ENCODE measurements at places on chromosomes 6 and 20.

- DNase-seq = no peak
Observed at GRCh38 chr6:31655349-31656237, at the start of gene APOM. Gene APOM (plus strand): TSS chr6:31655894. CDS start chr6:31655967, 73 bp downstream.

DNA sequence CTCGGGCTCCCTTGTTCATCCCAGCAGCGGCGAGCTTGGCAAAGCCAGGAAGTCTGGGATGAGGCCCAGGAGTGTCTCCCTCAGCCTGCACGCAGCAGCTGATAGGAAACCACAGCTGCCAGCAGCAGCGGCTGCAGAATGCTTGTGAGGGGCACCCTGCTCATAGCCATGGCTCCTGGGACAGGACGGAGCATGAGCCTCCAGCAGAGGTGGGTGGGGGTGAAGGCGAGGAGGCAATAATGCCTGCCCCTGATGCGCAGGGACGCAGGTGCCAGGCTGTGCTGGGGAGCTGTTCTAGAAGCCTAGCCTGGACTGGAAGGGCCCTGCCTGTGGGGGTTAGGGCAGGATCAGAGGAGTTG lies 157.9 kb downstream of the CD83 start:
- DNase-seq = no peak

- no peak for DNase-seq
Observed at GRCh38 chr20:62233684-62234083, 4.6 kb upstream of the OSBPL2 start.

GRCh38 chr6:49551866-49552129 lies 1.3 kb downstream of the C6orf141 start:
- no peak for DNase-seq

- no peak for DNase-seq
Observed at GRCh38 chr6:43932259-43933147, 162.5 kb downstream of the VEGFA start.

GRCh38 chr6:32794510-32794909 lies 22.3 kb downstream of the HLA-DOB start:
- no peak for DNase-seq

GRCh38 chr6:81309811-81310210 lies 442.7 kb downstream of the TENT5A start:
- DNase-seq = no peak

DNA sequence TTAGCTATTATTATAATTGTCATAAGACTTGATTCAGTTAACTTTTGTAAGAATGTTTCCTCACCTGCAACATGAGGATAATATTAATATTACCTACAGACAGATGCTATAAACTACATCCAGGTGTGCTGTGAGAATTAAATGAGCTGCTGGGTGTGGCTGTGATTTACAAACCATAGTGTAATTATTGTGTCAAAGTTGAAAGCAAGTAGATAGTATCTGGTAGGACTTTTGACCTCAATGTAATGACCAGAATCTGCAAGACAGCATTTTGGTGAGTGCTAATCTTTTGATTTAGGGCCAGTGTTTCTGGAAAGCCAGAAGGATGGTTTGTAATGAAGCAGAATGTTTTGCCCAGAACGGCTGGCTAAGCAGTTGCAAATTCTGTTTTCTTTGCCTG lies 162.5 kb downstream of the TRMT11 start:
- no peak for DNase-seq

DNA sequence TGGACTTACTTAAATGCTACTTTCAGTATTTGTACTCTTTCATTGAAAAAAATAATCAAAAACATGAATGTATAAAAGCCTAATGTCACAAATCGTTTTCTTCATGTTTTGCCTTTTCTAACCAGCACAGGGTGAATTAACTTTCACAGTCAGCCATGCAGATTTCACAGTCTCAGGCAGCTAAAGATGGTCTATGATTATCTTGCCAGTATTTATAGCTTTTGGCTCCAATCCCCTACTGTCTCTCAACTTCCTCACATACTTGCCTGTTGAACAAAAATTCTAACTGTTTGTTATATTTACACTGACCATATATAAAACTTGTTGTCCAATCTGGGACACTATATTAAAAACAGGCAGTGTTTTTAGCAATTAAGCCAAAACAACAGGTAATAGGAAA lies 358.2 kb downstream of the ARHGAP18 start:
- no peak for DNase-seq

GRCh38 chr20:23528867-23529431 lies 38.0 kb downstream of the CST8 start:
- DNase-seq = no peak

DNA sequence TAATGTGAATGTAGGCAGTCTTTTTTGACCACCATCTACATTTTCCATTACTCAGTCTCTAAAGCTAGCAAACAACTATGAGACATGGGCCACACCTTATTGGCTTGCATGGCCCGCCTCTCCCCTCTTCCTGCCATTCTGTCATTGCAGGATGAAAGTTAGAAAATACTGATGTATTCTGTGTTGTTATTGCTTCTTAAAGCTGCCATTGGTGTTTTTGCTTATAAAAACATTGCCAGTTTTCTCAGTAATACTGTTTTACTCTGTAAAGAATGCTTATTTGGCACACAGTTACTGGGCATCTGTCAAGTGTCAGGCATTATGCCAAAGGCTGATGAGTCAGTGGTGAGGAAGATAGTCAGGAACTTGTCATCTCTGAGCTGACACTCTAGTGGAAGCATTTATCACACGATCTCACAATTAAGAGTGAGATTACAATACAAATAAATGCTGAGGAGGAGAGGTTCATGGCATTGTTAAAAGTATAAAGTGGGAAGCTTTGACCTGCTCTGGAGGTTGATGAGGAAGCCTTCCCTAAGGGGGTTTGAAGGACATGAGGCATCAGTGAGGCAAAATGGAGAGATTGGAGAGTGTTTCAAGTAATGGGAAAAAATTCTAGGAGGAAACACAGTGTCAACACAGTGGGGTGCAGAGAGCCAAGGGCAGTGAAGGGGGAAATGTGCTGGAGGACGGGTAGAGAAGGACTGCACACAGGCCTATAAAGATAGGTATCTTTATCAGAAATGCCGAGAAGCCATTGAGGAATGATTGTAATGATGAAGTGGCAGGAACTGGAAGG lies 14.7 kb downstream of the KLHL32 start:
- DNase-seq = no peak

GRCh38 chr20:41390889-41391288 lies 24.3 kb upstream of the EMILIN3 start:
- no peak for DNase-seq

DNA sequence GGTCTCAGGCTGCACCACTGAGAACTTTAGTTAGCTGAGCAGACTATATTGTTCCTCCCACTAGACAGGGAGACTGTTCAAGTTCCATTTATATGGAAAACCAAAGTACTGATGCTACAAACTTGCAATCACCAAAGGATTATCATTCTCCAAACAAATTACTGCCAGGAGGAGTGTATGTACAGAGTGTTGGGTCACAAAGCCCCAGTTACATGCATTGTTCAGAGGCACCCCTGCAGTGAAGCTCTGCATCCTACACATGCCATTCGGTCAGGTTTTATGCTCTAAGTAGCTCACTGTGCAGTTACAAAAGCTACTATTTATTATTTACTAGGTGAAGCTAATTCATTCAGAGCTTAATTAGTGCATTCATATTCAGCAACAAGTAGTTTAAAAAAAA lies 75.8 kb downstream of the SMLR1 start:
- no peak for DNase-seq

GRCh38 chr6:162973151-162973872 lies 245.5 kb downstream of the PACRG start:
- no peak for DNase-seq

DNA sequence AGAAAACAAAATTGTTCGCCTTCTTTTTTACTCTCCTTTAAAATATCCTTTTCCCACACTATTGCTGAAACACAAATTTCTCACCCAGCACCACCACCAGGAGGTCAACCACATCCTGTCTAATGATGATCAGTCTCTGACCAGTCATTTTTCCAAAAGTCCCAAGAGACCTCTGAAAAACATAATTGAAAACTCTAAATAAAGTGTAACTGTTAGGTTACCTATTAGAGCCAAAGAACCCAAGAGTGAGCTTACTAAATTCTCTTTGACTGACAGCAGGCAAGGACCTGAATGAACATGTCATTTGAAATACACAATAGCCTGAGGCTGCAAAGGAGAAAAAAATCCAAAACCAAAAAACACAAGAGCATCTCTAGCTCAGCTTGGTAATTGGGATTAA lies 735.4 kb downstream of the CBLN4 start:
- no peak for DNase-seq

GRCh38 chr6:167047554-167047953 lies 48.4 kb downstream of the CEP43 start:
- DNase-seq = peak; percentile 84

- DNase-seq = no peak
Observed at GRCh38 chr20:3164043-3164762, 4.5 kb upstream of the FASTKD5 start.

DNA sequence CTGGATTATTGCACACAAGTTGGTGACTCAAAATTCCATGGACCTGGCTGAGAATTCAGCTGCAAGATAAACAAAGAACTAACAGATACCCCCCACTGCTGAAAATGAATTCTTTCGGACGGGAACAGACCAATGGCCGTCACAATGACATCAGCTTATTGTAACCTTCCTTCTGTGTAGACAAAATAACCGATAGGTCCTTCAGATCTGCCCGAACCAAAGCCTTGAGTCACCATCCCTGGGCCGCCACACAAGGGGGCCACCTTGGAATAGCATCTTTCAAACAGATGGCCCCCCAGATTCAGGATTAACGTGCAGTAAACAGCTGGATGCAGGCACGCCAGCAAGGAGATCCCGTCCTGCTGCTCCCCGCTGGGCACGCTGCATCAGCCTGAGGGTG lies 214.0 kb upstream of the EXOC2 start:
- no peak for DNase-seq

DNA sequence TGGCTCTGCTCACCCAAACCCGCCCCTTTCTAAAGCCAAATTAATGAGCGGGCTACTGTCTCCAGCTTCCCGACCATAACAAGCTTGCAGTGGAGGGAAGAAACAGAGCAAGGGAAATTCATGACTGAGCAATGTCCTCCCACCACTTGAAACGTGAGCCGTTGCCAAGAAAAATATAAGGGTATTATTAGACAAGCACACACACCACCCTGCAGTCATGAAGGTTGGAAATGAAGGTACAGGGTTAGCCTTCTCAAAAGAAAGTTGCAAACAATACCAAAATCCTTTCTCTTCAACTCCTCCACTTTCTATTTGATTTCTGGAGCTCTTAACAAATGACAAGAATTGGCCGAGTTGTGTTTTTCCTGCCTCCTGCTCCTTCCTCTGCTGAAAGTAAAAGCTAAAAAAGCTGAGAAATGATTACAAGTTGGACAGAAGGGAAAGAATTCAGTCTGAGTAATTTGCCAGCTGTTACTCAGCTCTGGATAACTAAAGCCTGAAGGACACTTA lies 151.1 kb upstream of the B3GAT2 start:
- no peak for DNase-seq

DNA sequence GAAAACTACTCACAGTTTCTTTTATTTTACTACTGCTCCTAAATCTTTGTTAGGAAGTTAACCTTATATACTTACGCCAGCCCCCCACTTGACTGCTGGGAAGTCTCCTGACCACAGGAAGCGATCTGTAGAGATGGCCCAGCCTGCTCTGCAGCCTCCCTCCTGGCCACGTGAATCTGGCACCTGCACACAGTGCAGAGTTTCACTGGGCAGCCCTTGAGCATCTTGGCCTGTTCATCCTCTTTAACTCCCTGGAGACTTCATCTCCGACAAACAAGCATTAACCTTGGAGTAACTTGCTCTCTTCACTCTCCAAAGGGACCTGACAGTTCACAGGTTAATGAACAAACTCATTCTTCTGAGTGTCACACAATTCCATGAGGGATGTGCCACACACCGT lies 294.1 kb downstream of the BTBD9 start:
- no peak for DNase-seq

- no peak for DNase-seq
Observed at GRCh38 chr20:4091490-4092479, 76.4 kb upstream of the RNF24 start.

GRCh38 chr20:25014816-25015215 lies 22.3 kb upstream of the APMAP start:
- no peak for DNase-seq

DNA sequence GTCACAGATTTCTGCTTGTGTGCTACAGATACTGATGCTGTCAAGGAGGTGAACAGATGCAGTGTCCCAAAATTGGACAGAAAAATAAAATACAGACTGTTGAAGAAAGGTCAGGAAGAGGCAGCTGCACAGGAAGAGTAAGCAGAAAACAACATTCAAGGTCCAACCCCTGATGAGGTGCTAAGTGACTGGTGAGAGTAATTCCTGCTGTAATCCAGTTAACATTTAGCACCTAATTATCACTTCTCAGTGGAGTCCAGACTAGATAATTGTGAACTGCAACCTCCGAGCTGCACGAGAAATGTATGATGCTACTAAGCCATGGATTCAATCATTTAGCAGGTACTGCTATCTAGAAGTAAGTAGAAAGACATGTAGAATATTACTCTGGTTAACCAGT lies 36.3 kb upstream of the NRSN1 start:
- no peak for DNase-seq

GRCh38 chr6:170286246-170286933 lies 4.5 kb downstream of the DLL1 start:
- no peak for DNase-seq

DNA sequence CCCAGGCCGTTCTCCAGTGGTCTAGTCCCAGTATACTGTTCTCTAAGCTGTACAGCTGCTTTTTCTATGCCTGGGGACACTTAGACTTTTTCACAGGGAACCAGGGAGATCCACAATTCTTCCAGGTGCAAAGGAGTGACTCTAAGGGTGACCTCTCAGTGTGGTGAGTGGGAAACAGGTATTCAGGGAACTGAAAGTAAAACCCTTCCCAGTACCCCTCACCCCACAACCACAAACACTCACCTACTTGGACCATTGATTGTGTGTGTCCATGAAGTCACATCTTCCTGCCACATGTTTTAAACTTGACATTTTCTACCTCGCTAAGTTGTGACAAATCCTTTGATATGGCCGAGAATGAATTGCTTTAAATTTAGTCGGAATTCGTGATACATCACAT lies 183.6 kb downstream of the CLIC5 start:
- DNase-seq = no peak

- no peak for DNase-seq
Observed at GRCh38 chr20:16222859-16223411, 350.3 kb downstream of the KIF16B start.

DNA sequence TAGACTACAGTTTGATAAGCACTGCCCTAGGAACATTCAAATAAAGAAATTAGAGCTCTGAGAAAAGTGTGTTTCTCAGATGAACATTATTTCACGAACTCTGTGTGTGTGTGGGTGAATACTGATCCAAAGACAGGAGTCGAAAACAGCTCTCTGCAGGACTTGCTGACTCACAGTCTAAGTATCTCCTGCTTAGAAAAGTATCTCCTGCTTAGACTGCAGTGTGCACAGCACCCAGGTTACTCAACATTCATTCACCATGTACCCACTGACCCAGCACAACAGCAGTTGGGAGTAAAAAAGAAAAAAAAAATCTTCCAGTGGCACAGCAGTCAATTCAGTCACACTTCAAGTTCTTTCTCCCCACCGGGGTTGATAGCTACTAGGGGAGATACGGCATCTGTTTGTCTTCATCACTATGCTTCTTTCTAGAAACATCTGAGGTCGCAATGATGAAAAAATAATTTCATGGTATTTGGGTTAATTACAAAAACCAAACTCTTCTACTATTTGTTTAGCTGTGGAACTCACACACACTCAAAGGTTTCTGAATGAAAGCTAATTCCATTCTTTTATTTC lies 48.0 kb downstream of the GCLC start:
- no peak for DNase-seq

Data from GM12864 (cell line).